ENCODE measurements at places on chromosomes 3 and 15. TPM values are rescaled to one million over a fixed set of nuclear protein-coding genes. Genes with fewer than 3 reads are reported as not detected.

The RHOV gene
- total RNA-seq: under 0.01 TPM

The TMEM212 gene
- total RNA-seq: not detected

The PYGO1 gene
- 0.27 TPM for total RNA-seq

The TTLL13 gene
- under 0.01 TPM for total RNA-seq

The DUOX1 gene
- not detected for total RNA-seq

The TMC3 gene
- total RNA-seq: not detected

The BTLA gene
- not detected for total RNA-seq

The LSG1 gene
- 78.5 TPM for total RNA-seq

The LEKR1 gene
- total RNA-seq: 0.09 TPM

The PRR20G gene
- not detected for total RNA-seq

The NAALADL2 gene
- total RNA-seq: 2.9 TPM

The HYKK gene
- total RNA-seq: 0.94 TPM

The OR5K1 gene
- total RNA-seq: not detected

The CA12 gene
- total RNA-seq: 4.0 TPM

The IFT122 gene
- total RNA-seq: 16.8 TPM

The GREM1 gene
- total RNA-seq: 0.09 TPM

The C15orf62 gene
- total RNA-seq: 0.66 TPM

The ANO10 gene
- 49.2 TPM for total RNA-seq

The PTPN9 gene
- 20.0 TPM for total RNA-seq

The KCNAB1 gene
- total RNA-seq: 0.63 TPM

The POPDC2 gene
- 0.09 TPM for total RNA-seq

The SAXO2 gene
- 0.19 TPM for total RNA-seq

The RAF1 gene
- total RNA-seq: 73.7 TPM

The TLR9 gene
- not detected for total RNA-seq

The TRAIP gene
- 2.1 TPM for total RNA-seq

The RETNLB gene
- total RNA-seq: not detected

The DNAH12 gene
- under 0.01 TPM for total RNA-seq

The SLC6A1 gene
- 0.19 TPM for total RNA-seq

The LRRIQ4 gene
- not detected for total RNA-seq

The CTSH gene
- total RNA-seq: 1.0 TPM

The TRPM1 gene
- 0.19 TPM for total RNA-seq

The ISLR gene
- not detected for total RNA-seq

The SNTN gene
- not detected for total RNA-seq

The P2RY1 gene
- 1.5 TPM for total RNA-seq

The CLDN16 gene
- under 0.01 TPM for total RNA-seq

The NEO1 gene
- total RNA-seq: 0.09 TPM

The KPNA4 gene
- total RNA-seq: 43.1 TPM

The KBTBD13 gene
- total RNA-seq: not detected

The PRTG gene
- total RNA-seq: 1.4 TPM

The GP9 gene
- total RNA-seq: not detected

The SSUH2 gene
- total RNA-seq: under 0.01 TPM

The CDC25A gene
- 5.9 TPM for total RNA-seq

The CACNA1D gene
- total RNA-seq: 0.09 TPM

The C3orf20 gene
- total RNA-seq: under 0.01 TPM

The TRIM42 gene
- not detected for total RNA-seq

The ATP10A gene
- total RNA-seq: 4.3 TPM

The DIPK2A gene
- 109 TPM for total RNA-seq

The CMTM6 gene
- total RNA-seq: 89.5 TPM

The AHSG gene
- not detected for total RNA-seq

The ANXA2 gene
- total RNA-seq: 3,589 TPM

The CRABP1 gene
- total RNA-seq: not detected

The CCDC33 gene
- total RNA-seq: not detected

The DUOXA2 gene
- not detected for total RNA-seq

The IGSF11 gene
- total RNA-seq: not detected

The MKRN3 gene
- total RNA-seq: not detected

The AGBL1 gene
- not detected for total RNA-seq

The LNP1 gene
- 0.94 TPM for total RNA-seq

The IL5RA gene
- total RNA-seq: not detected

The GATA2 gene
- total RNA-seq: 12.4 TPM

All from endothelial cell of coronary artery (primary cell).